NCI-H187 treated with DMSO at 0.1 percent for 48 hours (cell line): ENCODE measurements at places on chromosomes 1 and 21.

- no peak for DNase-seq
Measured at GRCh38 chr1:8662380-8663072, 154.9 kb downstream of the RERE start.

DNA sequence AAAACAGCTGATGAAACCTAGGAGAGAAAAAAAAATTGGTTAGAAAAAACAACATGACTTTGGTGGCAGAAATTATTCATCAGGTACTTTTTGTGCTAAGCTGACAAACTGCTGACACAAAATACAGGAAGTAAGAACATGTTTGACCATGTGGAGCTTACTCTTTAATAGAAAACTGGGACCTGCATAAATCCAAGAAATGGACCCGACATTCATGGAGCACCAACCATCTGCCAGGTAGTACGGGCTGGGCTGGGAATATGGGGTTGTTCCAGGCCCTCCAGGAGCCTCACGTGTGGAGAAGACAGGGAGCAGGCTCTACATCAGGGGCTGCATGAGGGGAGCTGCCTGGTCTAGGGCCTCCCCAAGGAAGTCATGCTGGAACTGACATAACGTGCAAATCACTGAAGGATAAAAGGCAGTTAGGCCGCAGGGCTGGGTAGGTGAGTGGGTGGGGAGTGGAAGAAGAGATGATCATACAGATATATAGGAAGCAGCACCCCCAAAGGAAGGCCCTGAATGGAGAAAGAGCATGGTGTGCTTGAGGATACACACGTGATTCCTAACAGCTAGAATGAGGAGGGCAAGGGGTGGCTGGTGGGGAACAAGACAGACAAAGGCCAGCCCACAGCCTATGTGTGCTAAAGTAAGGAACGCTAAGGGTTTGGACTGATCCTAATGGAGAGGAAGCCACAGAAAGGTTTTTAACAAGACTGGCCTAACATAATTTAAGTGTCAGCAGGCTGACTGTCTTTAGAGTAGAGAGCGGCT, 26.1 kb downstream of the CD58 start:
- DNase-seq = no peak

DNA sequence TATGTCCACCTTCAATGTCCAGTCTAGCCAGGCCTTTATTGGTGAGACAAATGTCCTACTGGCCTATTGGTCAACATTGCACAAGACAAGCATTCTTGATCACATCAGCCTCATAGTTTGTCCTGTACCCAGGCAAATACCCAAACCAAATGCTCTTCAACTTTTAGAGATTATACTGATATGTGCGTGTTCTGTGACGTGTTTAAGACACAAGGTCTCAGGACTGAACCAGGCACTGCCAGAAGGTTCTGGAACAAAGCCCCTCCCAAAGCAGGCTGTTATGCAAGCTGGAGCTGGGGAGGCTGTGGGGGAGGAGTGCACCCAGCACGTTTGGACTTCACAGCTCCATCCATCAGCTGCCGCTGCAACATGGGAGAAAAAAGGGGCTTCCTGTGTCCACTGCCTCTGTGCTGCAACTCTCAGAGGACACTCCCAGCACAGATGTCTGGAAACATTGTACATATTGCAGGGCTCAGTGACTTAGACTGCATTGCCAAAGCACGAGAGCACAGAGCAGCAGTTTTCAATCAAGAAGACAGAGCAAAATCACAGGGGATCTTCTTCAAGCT, 45.9 kb downstream of the NID1 start:
- DNase-seq = no peak

GRCh38 chr1:24498589-24498988, 4.0 kb upstream of the RCAN3 start:
- DNase-seq = no peak

DNA sequence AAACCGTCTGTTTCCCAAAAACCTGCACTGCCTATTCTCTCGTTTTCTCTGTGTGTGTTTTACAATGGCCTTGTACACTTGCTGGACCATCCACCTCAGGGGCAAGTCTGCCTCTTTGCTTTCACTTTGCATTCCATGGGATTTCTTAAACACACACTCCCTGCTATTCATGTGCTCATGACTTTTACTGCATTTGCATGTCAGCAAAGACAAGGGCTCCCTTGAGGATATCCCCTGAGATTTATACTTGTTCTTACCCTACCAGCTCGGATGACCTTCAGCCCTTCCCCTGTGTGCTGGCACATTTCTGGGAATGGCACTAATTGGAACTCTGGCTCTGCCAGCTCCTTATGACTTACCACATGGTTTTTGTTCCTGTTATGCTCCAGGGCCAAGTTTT, 386.9 kb downstream of the AMY1C start:
- no peak for DNase-seq

DNA sequence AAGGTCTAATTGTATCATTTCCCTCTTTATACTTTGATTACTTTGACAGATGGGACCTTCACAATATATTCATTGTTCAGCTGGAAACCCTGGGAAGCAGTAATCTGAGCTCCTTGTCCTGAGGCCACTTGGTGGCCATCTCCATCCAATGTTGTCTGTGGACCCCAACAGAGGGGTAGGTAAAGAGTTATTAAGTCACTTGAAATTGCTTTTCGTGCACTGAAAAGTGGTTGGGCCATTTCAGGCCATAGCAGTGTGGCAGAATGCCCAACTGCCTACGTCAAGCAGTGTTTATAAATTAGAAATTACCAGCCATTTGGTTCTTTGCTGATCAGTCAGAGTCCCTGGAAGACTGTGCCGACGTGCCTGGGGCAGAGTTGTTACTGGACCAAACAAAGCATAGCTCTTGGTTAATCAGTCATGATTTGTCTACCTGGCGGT, 308.3 kb upstream of the USP25 start:
- no peak for DNase-seq

DNA sequence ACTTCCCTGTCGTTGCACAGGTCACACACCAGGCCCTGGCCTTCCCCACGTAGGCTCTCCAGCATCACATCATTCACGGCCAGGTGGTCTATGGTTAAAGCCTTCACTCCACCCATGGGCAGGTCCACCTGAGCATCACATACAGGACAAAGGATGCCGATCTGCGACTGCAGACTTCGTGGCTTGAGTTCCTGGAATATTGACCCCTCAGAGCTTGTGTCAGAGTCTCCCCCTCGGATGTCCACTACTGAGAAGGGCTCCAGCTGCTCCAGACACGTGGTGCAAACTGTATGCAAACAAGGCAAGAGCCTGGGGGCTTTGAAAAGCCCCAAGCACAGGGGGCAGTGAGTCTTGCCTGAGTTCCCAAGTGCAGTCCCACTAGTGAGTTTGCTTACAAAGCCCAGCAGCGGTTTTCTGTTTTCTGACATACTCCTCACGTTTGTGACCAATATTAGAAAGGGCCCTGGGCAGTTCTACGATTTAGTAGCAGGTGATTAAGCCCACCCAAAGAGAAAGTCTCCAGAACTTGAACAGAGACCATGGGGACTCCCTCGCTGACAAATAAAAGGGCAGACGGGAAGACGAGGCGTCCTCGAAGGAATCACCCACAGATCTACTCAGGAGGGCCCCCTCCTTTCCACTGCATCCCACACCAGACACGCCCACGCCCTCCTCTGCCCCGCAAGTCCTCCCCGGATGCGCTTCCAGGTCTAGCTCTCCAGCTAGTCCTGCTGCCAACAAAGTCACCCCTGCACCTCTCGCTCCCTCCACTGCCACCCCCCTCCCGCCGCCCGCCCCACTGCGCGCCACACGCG, 568 bp downstream of the TRIM45 start:
- DNase-seq = no peak

DNA sequence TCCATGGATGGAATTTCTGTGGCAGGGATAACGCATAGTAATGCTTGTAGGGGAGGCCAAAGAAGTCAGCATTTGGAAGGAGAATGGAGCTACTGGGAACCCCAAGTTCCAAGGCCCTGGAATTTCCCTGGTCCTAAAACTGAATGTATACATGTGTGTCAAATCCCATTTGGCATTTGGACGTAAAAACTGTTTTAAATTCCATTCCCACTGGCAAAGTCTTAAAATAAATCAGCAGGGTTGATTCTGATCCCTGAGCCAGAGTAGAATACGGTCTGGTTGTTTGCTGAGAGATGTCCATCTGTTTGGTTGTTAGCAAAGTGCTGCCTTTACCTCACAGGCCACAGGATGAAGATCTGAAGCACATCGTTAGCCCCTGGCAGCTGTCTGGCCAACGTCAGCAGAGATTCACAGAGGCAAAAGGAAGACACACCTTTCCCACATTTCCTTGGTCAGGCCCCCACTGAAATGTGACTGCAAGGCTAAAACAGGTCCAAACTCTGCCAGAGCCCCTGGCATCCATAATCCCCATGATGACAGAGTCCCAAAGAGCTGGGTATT, 62.2 kb downstream of the GORAB start:
- no peak for DNase-seq

GRCh38 chr1:20073256-20073655, 3.3 kb downstream of the PLA2G5 start:
- DNase-seq = no peak

DNA sequence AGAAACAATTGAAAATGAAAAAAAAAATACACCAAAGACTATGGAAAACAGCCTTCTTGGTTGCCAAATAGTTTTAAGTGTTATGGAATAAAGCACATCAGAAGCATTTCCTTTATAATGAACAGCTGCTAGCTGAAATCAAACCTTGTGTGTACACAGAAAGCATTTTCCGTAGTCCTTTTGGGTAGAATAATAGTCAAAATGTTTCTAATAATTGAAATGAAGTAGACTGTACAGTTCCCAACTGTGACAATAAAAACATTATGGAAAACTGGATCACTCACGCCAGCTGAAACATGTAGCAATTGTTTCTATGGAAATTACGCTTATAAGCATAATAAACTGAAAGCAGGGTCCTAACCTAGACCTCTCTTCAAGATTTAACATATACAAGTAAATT, 856.3 kb upstream of the B3GALT2 start:
- no peak for DNase-seq

DNA sequence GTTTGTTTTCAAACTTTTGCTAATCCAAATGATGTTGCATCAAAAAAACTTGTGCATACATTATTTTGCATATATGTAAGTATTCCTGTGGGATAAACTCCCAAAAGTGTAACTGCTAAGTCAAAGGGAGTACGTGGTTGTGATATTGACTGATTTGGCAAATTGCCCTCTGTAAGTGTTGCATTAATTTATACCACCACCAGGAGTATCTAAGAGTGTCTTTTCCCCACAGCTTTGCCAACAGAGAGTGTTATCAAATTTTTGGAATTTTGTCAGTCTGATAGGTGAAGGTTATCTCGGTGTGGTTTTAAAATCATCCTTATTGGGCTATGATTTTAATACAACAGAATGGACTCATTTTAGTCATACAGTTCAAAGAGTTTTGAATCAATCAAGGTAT, 30.1 kb upstream of the PARP1 start:
- DNase-seq = no peak

- DNase-seq = no peak
Measured at GRCh38 chr1:176803596-176803995, 340.6 kb downstream of the PAPPA2 start.

GRCh38 chr1:236733653-236734052, 47.4 kb downstream of the ACTN2 start:
- no peak for DNase-seq

DNA sequence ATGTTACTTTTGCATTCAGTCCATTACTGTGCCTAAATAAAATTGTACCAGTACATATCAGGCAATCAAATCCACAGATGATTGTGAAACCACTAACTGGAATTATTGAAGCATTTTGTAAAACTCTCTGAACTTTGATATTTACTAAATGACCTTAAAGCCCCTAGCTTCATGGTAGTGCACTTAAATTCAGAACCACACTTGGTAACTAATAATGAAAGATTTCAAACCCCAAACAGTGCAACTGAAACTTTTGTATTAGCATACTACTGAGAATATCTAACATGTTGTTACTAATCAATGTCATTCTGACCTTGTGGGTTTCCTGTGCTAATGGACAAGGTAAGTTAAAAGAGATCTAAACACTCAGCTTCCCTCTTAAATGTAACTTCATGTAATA, at the start of gene CFHR3:
TSS of gene CFHR3 (plus strand) at position 238 of the 400 bp plus-strand sequence. CDS start at position 285, 47 bp downstream.
- no peak for DNase-seq

DNA sequence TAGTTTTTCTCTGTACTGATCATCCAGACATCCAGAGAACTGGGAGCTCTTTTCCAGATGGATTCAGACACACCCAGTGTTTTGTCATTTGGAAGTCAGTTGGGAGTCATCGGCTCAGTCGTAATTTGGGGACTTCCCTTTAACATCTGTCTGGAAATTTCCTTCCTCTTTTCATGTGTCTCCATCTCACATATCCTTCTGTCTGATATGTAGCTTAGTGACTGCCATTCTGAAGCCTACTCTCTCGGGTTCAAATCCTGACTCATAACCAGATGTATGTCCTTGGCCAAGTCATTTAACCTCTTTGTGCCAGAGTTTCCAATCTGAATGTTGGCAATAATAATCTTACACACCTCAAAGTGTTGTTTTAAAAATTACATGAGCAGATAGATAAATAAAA, 3.0 kb downstream of the MORC3 start:
- DNase-seq = no peak

GRCh38 chr1:23879809-23880208, 11.7 kb upstream of the FUCA1 start:
- DNase-seq = no peak

- DNase-seq = no peak
Measured at GRCh38 chr21:25342816-25343215, 264.5 kb downstream of the MRPL39 start.

GRCh38 chr1:236092899-236093298, 28.0 kb upstream of the NID1 start:
- DNase-seq = no peak

GRCh38 chr1:25484533-25484932, 53.8 kb downstream of the MACO1 start:
- no peak for DNase-seq

DNA sequence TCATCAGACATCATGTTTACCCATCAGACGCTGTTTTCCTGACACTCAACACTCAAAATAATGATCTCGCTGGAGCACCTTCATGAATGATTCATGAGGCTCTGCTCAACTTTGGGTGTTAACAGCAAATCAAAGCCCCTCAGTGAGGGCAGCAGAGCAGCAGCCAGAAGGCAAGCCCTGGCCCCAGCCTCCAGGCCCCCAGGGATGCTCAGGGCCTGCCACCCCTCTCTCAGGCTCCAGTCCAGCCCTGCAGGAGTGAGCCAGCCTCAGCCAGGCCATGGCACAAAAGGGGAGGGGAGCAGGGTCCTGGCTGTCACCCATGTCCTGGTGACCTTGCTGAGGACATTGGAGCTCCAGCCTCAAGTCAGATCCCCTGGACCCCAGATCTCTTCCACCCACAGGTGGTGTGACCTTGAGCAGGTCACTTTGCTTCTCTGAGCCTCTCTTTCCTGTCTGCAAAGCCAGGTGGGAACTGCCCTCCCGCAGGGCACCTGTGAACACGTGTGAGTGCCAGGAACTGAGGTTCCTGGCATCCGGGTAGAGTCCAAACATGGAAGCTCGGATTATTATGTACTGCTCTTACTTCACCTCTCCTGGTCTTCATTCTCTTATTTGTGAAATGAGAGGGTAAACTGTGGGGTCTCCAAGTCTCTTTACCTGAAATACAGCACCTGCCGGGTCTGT, 161.6 kb upstream of the VAMP3 start:
- no peak for DNase-seq

GRCh38 chr1:43545695-43546387, 15.2 kb downstream of the PTPRF start:
- DNase-seq = peak; percentile 40
